Nasal cavity respiratory epithelium epithelial cell of viscerocranial mucosa (primary cell): ENCODE measurements at places on chromosomes 1 and 21. TPM values are rescaled to one million over a fixed set of nuclear protein-coding genes. Genes with fewer than 3 reads are reported as not detected.

The TRIM17 gene
- 1.7 and 5.3 TPM in 2 replicates for total RNA-seq

The NEGR1 gene
- under 0.01 and 0.07 TPM in 2 replicates for total RNA-seq

The LCE1A gene
- total RNA-seq = 0.34 TPM in 1 of 2 replicates, not detected in the other

The FCRL2 gene
- total RNA-seq = not detected in 2 replicates

The FAM72C gene
- total RNA-seq = not detected in 2 replicates

The LY9 gene
- not detected in 2 replicates for total RNA-seq

The TEDDM1 gene
- total RNA-seq = not detected in 2 replicates

The CLIC6 gene
- under 0.01 and 0.71 TPM in 2 replicates for total RNA-seq

The NTMT2 gene
- total RNA-seq = not detected in 2 replicates

The CLCA4 gene
- 0.34 and 26.7 TPM in 2 replicates for total RNA-seq

The NHLH1 gene
- total RNA-seq = 0.07 TPM in 1 of 2 replicates, not detected in the other

The BATF3 gene
- total RNA-seq = under 0.01 and 0.14 TPM in 2 replicates

The LDLRAD1 gene
- under 0.01 and 0.43 TPM in 2 replicates for total RNA-seq

The PGBD5 gene
- total RNA-seq = 0.68 and 18.9 TPM in 2 replicates

The KCNE2 gene
- total RNA-seq = not detected in 2 replicates

The CA6 gene
- total RNA-seq = not detected in 2 replicates

The PRDX6 gene
- 150 and 155 TPM in 2 replicates for total RNA-seq

The SFN gene
- total RNA-seq = 710 and 1,116 TPM in 2 replicates

The TMEM52 gene
- total RNA-seq = 1.4 and 2.9 TPM in 2 replicates

The TMEM269 gene
- 0.07 and 0.34 TPM in 2 replicates for total RNA-seq

The HSD3B1 gene
- not detected in 2 replicates for total RNA-seq

The ZNF678 gene
- total RNA-seq = 5.1 and 7.3 TPM in 2 replicates

The TRAF3IP3 gene
- not detected in 2 replicates for total RNA-seq

The APOBEC4 gene
- total RNA-seq = not detected in 2 replicates

The ANKRD34A gene
- under 0.01 and 0.21 TPM in 2 replicates for total RNA-seq

The CADM3 gene
- not detected in 2 replicates for total RNA-seq

The MROH9 gene
- not detected in 2 replicates for total RNA-seq

The FAM43B gene
- not detected in 2 replicates for total RNA-seq

The KIAA0040 gene
- total RNA-seq = 6.8 and 13.2 TPM in 2 replicates

The AIRE gene
- total RNA-seq = not detected in 2 replicates

The LCK gene
- total RNA-seq = under 0.01 TPM in 1 of 2 replicates, not detected in the other

The RCSD1 gene
- under 0.01 TPM in 1 of 2 replicates, not detected in the other for total RNA-seq

The NUAK2 gene
- total RNA-seq = 5.5 and 12.0 TPM in 2 replicates

The ARTN gene
- 24.5 and 28.7 TPM in 2 replicates for total RNA-seq

The KCNE1 gene
- total RNA-seq = 0.34 and 0.71 TPM in 2 replicates

The NES gene
- under 0.01 and 0.14 TPM in 2 replicates for total RNA-seq

The AMY1C gene
- total RNA-seq = 0.07 TPM in 1 of 2 replicates, not detected in the other

The SLC6A9 gene
- 35.5 and 57.6 TPM in 2 replicates for total RNA-seq

The SELL gene
- not detected in 2 replicates for total RNA-seq

The RUNX3 gene
- 0.34 and 0.50 TPM in 2 replicates for total RNA-seq

The NEK2 gene
- under 0.01 TPM in 1 of 2 replicates, not detected in the other for total RNA-seq

The ZNF648 gene
- total RNA-seq = 0.21 TPM in 1 of 2 replicates, not detected in the other

The KRTAP12-1 gene
- total RNA-seq = not detected in 2 replicates
